Kidney tubule cell (primary cell): ENCODE measurements at places on chromosomes 1 and 21.

- DNase-seq: no peak
Measured at GRCh38 chr1:168419736-168420135, 124.1 kb downstream of the XCL2 start.

- DNase-seq: no peak
Measured at GRCh38 chr1:44289530-44289929, 65.5 kb downstream of the ERI3 start.

- DNase-seq: no peak
Measured at GRCh38 chr21:35548904-35549615, 500.0 kb upstream of the RUNX1 start.

DNA sequence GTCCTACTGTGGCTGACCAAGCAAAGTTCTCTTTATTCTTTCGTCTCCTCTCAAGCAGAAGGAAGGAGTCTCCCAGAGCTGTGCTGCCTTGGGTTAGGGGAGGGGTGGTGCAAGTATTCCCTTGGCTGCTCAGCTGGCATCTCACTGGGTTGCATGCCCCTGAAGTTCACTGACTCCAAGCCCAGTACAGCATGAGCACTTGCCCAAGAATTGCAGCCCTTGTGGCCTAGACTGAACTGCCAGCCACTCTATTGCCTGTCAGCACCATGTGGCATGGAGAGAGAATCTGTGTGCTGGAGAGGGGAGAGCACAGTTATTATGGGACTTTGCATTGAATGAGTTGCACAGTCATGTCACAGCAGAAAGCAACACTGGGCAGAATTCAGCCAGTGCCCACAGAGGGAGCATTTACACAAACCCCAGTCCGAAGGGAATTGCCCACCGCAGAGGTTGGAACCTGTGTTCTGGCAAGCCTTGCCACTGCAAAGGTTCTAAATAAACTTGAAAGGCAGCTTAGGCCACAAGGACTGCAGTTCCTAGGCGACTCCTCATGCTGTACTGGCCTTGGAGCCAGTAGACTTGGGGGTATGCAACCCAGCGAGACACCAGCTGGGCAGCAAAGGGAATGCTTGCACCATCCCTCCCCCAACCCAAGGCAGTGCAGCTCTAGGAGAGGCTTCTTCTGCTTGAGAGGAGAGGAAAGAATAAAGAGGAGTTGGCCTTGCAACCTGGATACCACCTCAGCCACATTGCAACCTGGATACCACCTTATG, 28.8 kb downstream of the DR1 start:
- DNase-seq: peak; percentile 40

- DNase-seq: no peak
Measured at GRCh38 chr1:234841710-234842231, 231.8 kb upstream of the IRF2BP2 start.

DNA sequence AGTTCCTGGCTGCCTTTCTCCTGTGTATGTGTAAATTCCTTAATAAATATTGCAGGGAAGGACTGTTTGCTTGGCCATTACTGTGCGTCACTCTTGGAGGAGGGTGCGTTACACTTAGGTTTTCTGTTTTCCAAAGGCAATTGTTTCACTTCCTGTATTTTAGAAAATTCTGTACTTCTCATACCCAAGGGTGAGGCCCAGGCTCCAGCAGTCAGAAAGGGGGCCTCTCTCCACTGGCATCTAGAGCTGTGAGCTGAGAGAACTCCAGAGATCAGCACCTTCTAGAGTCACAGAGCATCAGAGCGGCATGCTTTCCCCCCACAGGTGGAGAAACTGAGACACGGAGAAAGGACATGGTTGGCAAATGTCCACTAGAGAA, 27.0 kb upstream of the ZFP69B start:
- no peak for DNase-seq

GRCh38 chr21:34970167-34970500, 79.0 kb downstream of the RUNX1 start:
- DNase-seq: no peak
